Caki2 (cell line): ENCODE measurements at places on chromosomes 2 and 18.
A peak's percentile ranks its signal among the peaks of the same experiment; 100 is the strongest.

DNA sequence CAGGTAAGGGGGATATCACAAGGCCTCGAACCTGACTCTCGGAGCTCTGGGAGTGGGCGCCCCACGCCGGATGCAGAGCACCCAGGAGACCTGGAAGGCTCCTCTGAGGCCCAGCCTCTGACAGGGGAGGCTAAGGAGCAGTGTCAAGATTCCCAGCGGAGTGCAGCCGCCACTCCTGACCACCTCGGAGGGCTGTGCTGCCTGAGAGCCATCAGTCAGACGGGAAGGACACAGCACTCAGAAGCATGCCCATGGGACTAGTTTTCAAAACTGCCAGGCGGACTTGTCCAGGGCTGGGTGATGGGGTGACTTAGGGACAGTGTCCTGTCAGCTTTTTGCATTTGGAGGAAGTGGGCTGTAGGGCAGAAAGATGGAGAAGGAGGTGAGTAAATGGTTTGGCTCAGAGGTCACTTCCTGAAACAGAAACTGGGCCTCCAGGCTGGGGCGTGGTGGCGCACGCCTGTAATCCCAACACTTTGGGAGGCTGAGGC is 34.6 kb upstream of the B3GNT7 start:
- no peak for DNase-seq

GRCh38 chr2:174634130-174635014 is 36.8 kb upstream of the WIPF1 start:
- no peak for DNase-seq

GRCh38 chr18:41761333-41762018 is 193.6 kb upstream of the PIK3C3 start:
- no peak for DNase-seq

DNA sequence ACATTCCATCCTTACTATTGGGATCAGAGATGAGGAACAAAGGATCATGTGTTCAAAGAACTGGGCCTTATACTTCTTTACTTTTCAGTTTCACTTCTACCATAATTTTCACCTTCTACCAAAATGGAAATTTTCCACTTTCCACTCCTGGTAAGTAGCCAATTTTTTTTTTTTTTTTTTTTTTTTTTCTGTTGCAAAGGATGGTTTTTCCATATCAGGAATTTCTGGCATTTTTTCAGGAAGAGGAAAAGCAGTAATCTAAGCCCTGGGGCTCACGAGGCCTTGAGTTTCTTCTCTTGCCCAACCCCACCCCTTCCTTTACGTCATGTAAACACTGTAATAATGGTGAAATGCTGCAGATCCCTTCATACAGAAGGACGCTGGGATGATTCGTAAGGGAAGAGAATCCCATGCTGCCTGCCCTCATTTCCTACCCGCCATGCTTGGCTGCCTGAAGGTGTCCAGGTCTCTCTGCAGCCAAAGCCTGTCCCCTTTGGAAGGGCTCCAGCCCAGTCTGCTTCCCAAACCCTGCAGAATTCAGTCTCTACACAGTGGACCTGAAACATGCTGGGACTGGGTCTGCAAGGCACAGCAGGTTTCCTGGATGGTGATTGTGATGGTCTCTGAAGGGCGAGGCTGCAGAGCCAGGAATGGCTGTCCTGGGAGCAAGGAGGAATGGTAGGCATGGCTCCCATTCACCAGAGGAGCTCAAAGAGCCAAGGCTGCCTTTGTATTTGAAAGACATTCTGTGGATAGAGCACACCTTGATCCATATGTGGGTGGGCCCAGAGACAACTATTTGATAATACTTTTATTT is 57.0 kb downstream of the EFR3B start:
- DNase-seq: peak; percentile 22

- DNase-seq: peak; percentile 16
Measured at GRCh38 chr2:72325592-72326422, 178.1 kb upstream of the CYP26B1 start.

- peak; percentile 96 for DNase-seq
Measured at GRCh38 chr2:173184031-173185004, 108.7 kb downstream of the MAP3K20 start.

GRCh38 chr18:55110436-55110835 is 151.2 kb upstream of the CCDC68 start:
- DNase-seq: no peak

DNA sequence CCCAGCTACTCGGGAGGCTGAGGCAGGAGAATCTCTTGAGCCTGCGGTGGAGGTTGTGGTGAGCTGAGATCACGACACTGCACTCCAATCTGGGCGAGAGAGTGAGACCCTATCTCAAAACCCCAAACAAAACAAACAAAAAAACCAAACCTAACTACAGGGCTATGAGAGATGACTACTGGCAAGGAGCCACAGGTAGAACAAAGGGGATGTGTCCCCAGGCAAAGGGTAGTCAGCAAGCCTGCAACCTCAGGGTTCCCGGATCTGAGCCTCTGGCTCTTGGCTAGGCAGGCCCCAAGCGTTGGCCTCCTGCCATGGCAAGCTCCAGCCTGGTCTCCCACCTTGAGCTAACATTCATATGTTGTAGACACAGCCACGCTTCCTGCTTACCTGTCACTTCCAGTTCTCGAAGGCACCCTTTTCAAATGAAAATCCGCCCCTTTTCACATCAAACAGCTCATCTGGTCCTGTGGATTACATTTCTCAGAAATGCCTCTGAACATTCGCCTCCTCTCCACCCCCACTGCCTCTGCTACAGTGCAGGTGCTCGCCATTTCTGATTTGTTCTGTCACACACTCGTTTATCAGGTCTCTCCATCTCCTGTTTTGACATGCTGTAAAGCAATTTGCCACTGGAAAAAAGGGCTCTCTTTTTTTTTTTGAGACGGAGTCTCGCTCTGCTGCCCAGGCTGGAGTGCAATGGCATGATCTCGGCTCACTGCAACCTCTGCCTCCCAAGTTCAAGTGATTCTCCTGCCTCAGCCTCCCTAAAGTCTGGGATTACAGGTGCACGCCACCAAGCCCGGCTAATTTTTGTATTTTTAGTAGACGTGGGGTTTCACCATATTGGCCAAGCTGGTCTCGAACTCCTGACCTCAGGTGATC is 13.1 kb upstream of the ACTR3 start:
- no peak for DNase-seq

GRCh38 chr2:130371723-130372054 is 15.8 kb downstream of the PTPN18 start:
- peak; percentile 72 for DNase-seq

DNA sequence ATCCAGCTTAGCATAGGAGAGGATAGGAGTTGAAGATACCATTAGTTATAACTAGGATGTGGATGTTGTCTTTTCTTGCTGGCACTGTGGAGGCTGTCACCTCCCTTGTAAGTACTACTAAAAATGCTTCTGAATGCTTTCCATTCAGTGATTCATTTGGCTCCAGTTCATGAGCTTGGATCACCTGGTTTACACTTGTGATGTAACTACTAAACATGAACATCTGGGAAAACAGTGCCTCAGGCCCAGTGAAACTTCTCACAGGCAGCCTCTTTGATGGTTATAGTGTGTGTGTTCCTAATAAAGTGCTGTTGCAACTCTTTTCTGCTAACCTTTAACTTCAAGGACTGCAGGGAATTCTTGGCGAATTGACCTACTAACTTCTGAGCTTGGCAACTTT is 13.0 kb upstream of the SLC9A2 start:
- peak; percentile 14 for DNase-seq

GRCh38 chr2:196515608-196516007 is 123.9 kb upstream of the CCDC150 start:
- no peak for DNase-seq
